Activated T-helper 2 cell treated with anti-CD3 and anti-CD28 coated beads, Interferon-gamma antibody, Interleukin-2, Interleukin-4, amounts not matched to agents 10 μg/mL and 5 μg/mL and 100 μg/mL, durations not matched to agents 14 hours and 24 hours and 36 hours (primary cell): ENCODE measurements at places on chromosomes 1 and 21.

DNA sequence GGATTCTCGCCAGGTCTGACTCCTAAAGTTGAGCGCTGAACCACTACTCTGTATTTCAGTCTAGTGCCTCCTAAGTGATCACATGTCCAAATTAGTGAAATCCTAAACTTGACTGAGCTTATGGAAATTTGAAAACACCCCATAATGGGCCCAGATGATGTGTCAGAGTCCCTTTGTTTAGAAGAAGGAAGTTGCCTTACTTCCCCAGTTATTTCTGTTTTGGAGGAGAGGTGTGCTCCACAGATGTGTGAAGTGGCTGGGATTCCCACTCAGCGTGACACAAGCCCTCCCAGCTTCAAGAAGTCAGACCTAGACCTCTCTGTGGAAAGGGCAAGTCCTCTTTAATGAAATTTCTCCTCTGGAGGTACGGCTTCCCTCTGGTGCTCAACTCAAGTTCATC lies 188.8 kb downstream of the TTLL7 start:
- no peak overlapping the region for H3K27ac ChIP-seq
- no peak for DNase-seq
- H3K4me3 ChIP-seq: no peak overlapping the region
- no peaks in the 10 kb centered on the region for H3K4me1 ChIP-seq
- no peaks in the 10 kb centered on the region for H3K36me3 ChIP-seq
- H3K27me3 ChIP-seq: no peaks in the 10 kb centered on the region

GRCh38 chr1:176177764-176178163 lies 29.3 kb downstream of the COP1 start:
- peaks cover 28% of the 10 kb centered on the region for H3K4me1 ChIP-seq
- H3K27ac ChIP-seq: peak overlapping the region; percentile 51

DNA sequence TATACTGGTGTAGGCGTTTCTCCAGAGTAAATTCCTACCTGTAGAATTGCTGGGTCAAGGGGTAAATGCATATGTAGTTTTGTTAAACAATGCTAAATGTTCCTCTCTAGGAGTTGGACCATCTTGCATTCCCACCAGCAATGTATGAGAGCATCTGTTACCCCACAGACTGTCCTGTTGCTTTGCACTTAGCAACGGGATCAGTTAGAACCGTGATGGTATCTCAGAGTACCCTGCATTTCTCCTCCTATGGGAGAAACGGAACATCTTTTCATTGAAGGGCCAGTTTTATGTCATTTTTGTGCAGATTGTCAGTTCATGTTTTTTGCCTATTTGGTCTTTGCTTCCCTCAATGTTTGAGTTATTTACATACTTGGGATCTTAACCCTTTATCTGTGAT lies 18.0 kb upstream of the RIPPLY3 start:
- H3K27ac ChIP-seq: peak overlapping the region; percentile 89
- no peaks in the 10 kb centered on the region for H3K27me3 ChIP-seq
- H3K4me3 ChIP-seq: peak overlapping the region; percentile 54
- H3K36me3 ChIP-seq: peaks cover 6% of the 10 kb centered on the region

DNA sequence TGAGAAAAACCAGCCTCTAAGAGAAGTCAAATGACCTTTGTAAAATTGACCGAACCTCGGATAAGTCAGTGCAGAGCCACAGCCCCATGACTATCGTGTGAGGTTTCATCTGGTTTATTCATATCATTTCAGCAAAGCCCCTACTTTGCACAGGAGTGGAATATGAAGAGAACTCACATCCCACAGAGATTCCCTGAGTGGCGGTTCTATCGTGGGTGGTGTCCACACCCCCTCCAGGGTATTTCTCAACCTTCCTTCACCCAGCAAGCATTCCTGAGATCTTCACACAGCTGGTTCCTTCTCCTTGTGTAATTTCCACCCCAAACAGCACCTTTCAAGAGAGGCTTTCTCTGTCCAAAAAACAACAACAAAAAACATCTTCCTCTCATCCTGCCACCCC lies 47.5 kb downstream of the EVA1C start:
- H3K4me3 ChIP-seq: no peak overlapping the region
- H3K27me3 ChIP-seq: no peaks in the 10 kb centered on the region
- H3K36me3 ChIP-seq: no peaks in the 10 kb centered on the region
- H3K4me1 ChIP-seq: no peaks in the 10 kb centered on the region
- H3K27ac ChIP-seq: peak overlapping the region; percentile 11
- DNase-seq: no peak

DNA sequence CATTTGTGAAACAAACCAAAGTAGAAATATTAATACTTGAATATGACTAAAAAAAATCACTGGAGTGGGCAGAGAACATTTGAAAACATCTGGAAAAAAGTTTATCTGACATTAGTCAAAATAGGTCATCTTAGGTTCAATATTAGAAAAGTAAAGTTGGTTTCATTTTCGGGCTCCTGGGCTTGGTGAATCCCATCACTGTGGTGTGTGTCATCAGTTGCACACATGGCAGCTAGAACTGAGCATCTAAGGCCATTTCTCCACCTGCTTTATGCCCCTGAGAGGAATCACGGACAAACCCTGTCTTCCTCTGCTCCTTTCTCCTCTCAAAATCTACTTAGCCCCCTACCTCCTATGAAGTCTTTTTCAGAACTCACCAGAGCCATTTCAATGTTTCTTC lies 5.4 kb downstream of the HSD11B1 start:
- H3K4me3 ChIP-seq: peak overlapping the region; percentile 10
- H3K4me1 ChIP-seq: peaks cover 79% of the 10 kb centered on the region
- no peak for DNase-seq
- H3K36me3 ChIP-seq: peaks cover 74% of the 10 kb centered on the region
- no peaks in the 10 kb centered on the region for H3K27me3 ChIP-seq

DNA sequence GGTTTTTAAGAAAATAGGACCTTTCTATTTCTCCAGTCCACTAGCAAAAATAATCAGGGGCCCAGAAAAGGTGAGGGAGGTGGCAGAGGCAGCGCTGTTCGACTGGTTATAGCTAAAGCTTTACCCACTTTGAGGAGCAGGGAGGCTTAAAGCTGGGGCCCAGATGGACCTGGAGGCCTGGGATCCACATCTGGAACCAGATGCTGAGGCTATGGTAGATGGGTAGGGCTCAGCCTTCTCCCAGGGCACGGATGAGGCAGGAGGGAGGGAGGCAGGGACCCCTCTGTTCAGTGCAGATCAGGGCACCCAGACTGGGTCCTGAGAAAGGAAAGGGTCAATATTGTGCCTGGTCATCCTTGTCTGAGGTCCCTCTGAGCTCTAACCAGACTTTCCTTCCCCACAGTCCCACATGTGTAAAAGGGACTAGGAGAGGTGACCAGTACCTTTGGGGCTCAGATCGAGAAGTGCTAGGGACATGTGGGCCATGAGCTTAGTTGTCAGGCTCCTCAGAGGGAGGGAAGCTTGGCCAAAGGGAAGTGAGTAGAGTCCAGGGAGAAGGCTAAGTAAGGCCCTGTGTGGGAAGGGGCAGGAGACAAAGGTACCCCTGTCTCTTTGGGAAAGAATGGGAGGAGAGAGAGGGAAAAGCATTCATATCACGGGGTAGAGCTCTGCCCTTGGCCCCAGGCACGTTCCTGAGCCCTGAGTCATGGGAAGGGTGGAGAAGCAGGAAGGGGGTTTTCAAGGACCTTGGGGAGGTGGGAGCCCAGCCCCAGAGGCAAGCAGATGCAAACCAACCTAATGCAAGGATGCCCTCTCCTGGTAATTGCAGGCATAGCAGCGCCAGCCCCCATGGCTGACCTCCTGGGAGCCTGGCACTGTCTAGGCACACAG lies 15.4 kb downstream of the LMNA start:
- H3K4me1 ChIP-seq: peaks cover 47% of the 10 kb centered on the region
- peaks cover 45% of the 10 kb centered on the region for H3K36me3 ChIP-seq
- peak overlapping the region; percentile 33 for H3K27ac ChIP-seq
- DNase-seq: peak; percentile 63
